Activated naive CD4-positive, alpha-beta T cell (primary cell): ENCODE measurements at places on chromosomes 1 and 21.

DNA sequence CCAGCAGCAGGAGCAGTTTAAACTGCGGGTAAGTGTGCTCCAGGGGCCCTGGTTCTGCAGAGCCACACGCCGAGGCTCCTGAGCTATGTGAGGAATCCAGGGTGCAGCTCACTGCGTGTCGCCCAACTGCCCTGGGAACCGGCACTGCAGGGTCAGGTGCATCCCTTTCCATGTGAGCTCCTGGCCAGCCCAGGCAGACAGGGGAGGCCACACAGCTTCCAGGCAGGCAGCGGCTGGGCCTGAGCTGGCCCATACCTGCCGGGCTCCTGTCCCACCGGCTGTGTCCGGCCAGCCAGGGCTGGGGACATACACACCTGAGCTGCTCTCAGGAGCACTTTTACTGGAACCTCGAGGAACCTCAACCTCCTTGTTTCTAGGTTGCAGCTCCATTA lies 18.6 kb upstream of the COL18A1 start:
- no peak for DNase-seq

GRCh38 chr1:217462666-217463065 lies 168.2 kb downstream of the GPATCH2 start:
- DNase-seq = no peak

DNA sequence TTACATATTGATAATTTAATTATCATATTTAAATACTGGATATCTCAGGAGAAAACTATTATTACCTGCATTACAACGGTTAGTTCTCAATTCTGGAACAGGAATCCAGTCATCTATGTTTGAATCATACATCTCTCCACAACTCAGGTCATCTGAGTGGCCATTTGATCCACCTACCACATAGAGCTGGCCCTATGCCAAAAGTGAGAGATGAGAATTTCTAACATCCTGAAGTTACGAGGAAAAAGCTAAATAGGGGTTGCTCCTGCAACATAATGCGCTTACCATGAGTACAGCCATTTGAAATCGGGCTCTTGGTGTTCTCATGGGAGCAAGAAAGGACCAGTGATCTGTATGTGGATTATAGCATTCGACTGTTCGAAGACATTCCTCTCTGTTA lies 16.9 kb downstream of the IVNS1ABP start:
- no peak for DNase-seq

- no peak for DNase-seq
Observed at GRCh38 chr1:108679586-108680213, 12.4 kb upstream of the PRPF38B start.

DNA sequence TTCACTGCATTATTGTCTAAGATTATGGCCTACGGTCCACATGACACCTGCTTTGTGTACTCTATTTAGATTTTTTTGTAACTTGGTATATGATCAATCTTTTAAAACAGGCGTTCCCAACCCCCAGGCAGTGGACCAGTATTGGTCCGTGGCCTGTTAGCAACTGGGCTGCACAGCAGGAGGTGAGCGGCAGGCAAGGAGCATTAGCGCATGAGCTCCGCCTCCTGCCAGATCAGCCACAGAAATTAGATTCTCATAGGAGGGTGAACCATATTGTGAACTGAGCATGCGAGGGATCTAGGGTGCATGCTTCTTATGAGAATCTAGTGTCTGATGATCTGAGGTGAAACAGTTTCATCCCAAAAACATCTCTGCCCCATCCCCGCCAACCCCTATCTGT lies 228.4 kb upstream of the NR5A2 start:
- DNase-seq = no peak

DNA sequence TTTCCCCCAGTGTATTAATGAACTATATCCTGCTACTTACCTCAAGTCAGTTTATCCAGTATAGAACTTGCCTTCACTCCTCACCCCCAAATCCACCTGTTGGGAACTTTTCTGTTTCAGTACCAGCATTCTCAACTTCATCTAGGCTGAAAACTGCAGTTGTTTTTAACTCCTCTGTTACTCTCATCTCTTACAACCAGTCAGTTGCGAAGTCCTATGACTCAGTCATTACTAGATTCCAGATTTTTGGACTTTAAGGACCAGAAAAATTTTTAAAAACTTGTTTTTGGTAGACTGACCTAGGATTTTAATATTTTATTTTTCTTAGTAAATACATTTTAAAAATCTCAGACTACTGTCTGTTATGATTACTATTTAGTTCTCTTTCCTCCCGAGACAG lies 8.1 kb downstream of the GNAI3 start:
- no peak for DNase-seq

GRCh38 chr1:220341126-220341525 lies 68.9 kb upstream of the RAB3GAP2 start:
- no peak for DNase-seq

GRCh38 chr1:37096523-37096922 lies 62.2 kb upstream of the GRIK3 start:
- DNase-seq = no peak

DNA sequence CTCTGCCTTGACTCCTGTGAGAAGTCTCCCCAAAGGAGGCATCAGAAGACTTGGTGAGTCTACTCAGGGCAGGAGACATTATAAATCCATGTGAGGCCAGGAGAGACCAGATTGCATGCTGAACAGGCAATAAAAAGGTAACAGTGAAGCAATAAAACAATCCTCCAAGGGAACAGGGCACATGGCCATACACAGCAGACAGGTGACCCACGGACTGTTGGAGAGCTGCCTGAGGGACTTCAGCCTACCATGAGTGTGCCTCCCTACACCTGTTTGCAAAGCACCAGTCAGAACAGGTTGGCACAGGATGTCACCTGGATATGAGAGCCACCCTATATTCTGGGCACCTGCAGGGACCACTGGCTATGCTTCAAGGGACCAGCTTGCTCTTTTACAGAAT lies 67.6 kb downstream of the MAB21L3 start:
- no peak for DNase-seq

- DNase-seq = no peak
Observed at GRCh38 chr1:100394285-100394684, 42.0 kb downstream of the CDC14A start.

- DNase-seq = no peak
Observed at GRCh38 chr1:93694039-93694438, 12.4 kb upstream of the BCAR3 start.

GRCh38 chr1:157238585-157238984 lies 100.4 kb upstream of the ETV3 start:
- DNase-seq = no peak

GRCh38 chr21:38343691-38344090 lies 86.9 kb downstream of the KCNJ15 start:
- DNase-seq = no peak

GRCh38 chr1:43773821-43774220 lies 66.5 kb downstream of the ST3GAL3 start:
- DNase-seq = no peak

GRCh38 chr1:25111706-25112105 lies 120.6 kb downstream of the SYF2 start:
- DNase-seq = no peak

DNA sequence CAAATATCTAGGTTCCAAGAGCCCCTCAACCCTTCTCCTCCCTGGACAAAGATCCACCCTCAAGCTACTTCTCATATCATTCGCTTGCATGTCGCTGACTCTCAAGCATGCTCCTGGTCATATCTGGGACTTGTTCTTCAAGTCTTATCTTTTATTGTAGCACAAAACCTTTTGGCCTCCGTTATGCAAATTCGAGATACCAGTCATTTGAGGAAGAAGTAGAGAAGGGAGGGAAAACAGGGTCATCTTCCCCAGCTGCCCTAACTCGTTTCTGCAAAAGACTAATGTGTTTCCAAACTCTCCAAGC lies 63.8 kb upstream of the ETS2 start:
- DNase-seq = no peak

DNA sequence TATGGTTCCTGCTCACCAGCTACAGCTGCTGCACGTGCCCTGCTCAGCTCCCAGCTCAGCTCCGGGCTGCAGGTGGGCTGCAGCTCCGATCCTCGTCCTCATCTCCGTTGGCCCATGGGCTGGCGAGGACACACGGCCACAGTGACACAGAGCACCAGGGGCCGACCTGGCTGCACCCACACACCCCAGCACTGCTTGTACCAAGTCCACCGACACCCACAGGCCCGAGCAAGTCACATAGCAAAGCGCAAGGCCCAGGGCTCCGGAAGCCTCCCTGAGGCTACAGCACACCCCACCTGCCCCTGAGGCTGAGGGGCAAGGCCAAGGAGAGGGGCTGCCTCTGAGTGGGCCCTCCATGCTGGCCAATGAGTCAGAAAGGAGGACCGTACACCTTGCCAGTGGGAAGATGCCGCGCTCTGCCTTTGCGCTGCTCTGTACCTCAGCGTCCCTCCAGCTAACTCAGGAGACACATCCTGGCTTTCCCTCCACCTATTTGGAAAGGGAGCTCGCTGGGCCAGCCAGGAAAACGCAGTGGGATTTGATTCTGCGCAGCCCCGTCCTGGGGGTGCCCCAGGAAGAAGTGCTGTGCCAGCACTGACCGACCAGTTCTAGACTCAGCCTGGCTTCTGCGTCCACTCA lies 124.8 kb downstream of the SIK1 start:
- DNase-seq = no peak

- no peak for DNase-seq
Observed at GRCh38 chr1:64396817-64397216, 73.1 kb upstream of the CACHD1 start.

DNA sequence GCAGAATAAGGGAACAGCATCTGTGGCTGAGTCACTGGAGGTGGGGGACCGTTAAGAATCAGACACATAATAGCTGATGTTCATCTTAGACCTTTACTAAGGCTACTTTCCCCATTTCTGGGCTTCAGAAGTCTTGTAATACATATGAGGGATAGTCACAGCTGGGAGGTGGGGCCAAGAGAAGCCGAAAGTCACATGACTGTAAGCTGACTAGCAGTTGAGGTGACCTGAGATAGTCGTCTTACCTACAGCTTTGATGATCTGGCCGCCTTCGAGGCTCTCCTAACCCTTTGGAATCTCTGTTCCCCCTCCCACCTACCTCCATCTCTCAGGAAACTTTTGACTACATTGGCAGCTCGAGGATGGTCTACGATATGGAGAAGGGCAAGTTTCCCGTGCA lies 9.4 kb downstream of the NCSTN start:
- no peak for DNase-seq

DNA sequence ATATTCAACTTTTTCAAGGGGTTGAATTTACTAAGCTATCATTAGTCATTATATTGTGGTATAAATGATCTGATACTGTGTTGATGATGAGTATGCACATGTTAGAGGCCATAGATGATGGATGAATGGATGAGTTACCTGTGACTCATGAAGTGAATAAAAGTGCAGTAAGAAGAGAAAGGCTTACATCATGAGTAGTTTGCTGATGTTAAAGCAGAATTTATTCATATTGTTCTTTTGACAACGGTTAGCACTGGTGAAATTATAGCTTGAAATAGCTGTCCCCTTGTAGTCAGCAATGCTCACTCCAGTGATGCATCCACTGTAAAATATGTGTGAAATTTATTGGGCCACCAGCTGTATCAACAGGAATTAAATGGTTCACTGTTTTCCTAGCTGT lies 541.0 kb upstream of the ZRANB2 start:
- no peak for DNase-seq

DNA sequence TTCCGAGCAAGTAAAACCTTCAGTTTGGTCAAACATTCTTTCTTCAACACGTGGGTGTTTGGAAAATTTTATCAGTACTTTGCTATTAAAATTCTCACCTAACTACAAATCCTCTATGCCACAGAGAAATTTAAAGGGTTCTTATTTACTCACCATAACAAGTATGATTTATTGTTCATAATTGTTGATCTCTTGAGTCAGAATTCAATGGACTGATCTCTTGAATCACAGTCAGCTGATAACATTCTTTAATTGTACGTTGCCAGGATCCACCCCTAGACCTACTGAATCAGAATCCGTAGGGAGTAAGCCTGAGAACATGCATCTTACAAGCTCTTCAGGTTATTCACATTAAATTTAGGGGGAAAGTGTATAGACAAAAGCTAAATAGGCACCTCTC lies 51.2 kb downstream of the DIPK1A start:
- DNase-seq = no peak

DNA sequence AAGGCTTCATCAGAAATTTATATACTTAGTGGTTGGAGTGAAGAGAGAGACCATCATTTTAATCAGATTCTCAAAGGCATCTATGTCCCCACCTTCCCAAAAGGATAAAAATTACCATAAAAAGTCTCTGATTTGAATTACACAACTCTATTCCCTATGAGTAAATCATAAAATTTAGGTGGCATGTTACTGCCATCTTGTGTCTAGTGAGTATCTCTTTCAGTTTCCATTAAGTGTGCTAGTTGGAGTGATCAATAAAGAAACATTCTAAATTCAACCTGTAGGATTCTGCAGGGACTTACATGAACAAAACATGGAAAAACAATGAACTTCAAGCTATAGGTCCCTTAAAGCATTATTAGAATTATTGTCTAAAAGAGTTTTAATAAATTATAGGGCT lies 655.4 kb downstream of the LTN1 start:
- DNase-seq = no peak

GRCh38 chr21:37837381-37837780 lies 78.9 kb downstream of the KCNJ6 start:
- no peak for DNase-seq

DNA sequence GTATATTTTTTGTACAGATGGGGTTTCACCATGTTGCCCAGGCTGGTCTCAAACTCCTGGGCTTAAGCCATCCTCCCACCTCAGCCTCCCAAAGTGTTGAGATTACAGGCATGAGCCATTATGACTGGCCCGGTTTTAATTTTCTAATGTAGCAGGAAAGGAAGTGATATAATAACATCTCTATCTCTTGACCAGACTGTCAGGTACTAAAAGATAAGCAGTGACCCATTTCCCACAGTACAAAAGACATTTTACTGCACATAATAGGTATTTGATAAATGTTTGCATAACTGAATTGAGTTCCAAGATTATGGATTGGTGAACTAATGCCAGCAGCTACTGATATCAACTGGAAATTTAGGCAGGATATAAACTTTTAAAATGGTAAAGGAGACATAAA lies 4.0 kb downstream of the NVL start:
- no peak for DNase-seq

DNA sequence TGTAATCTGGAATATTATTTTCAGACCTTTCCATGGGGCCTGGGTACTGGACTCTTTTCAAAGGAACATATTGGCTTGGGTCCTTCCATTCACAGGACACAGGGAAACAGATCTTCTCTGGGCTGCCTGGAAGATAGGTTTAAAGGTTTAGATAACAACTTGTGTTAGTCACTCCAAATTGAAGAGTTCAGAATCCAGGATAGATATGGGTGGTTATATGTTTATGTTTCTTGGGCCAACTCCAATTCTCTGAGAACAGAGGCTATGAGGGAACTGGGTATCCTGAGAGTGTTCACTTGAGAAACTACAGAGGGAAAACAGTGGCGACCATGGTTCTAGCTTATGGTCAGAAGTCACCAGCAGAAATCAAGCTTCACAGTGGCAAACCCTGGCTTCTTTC lies 8.7 kb upstream of the PIGM start:
- DNase-seq = no peak

- DNase-seq = no peak
Observed at GRCh38 chr1:3096345-3096744, 27.3 kb downstream of the PRDM16 start.

GRCh38 chr1:41317361-41317760 lies 43.9 kb upstream of the FOXO6 start:
- DNase-seq = no peak
